ENCODE measurements at places on chromosomes 1 and 21. TPM values are rescaled to one million over a fixed set of nuclear protein-coding genes. Genes with fewer than 3 reads are reported as not detected.

The RAB7B gene
- 0.26 TPM for total RNA-seq

The RGSL1 gene
- not detected for total RNA-seq

The OR2T29 gene
- not detected for total RNA-seq

The LDLRAD2 gene
- total RNA-seq, result 0.48 TPM

The LCE3D gene
- total RNA-seq, result not detected

DNA sequence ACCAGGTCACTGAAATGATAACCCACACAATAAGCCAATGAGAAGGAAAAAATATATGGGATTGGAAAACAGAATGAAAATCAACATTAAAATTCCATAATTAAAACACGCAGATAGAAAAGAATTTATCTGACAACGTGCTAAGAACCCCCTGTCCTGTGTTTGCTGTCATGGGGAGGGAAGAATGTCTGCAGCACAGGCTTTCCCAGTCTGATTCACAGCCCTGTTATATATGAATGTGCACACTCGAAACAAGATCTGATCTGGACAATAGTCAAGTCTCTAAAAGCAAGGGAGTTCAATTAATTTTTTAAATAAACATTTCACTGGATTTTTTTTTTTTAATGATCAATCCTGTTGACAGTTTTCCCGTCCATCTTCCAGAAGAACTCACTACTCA lies 220.0 kb downstream of the RERE start:
- DNase-seq, result no peak

- DNase-seq, result no peak
Measured at GRCh38 chr1:107794571-107794970, 170.4 kb downstream of the VAV3 start.

GRCh38 chr21:41217671-41218385 lies 49.9 kb downstream of the BACE2 start:
- DNase-seq, result no peak

GRCh38 chr1:53381790-53382401 lies 54.0 kb upstream of the LRP8 start:
- DNase-seq, result no peak

- DNase-seq, result no peak
Measured at GRCh38 chr1:201749059-201749690, 79.8 kb upstream of the IPO9 start.

GRCh38 chr1:2279210-2279639 lies 51.1 kb downstream of the SKI start:
- DNase-seq, result peak; percentile 73

GRCh38 chr1:83964153-83964552 lies 34.8 kb downstream of the TTLL7 start:
- DNase-seq, result no peak

- DNase-seq, result no peak
Measured at GRCh38 chr1:190475421-190476141, 2.1 kb downstream of the BRINP3 start.

DNA sequence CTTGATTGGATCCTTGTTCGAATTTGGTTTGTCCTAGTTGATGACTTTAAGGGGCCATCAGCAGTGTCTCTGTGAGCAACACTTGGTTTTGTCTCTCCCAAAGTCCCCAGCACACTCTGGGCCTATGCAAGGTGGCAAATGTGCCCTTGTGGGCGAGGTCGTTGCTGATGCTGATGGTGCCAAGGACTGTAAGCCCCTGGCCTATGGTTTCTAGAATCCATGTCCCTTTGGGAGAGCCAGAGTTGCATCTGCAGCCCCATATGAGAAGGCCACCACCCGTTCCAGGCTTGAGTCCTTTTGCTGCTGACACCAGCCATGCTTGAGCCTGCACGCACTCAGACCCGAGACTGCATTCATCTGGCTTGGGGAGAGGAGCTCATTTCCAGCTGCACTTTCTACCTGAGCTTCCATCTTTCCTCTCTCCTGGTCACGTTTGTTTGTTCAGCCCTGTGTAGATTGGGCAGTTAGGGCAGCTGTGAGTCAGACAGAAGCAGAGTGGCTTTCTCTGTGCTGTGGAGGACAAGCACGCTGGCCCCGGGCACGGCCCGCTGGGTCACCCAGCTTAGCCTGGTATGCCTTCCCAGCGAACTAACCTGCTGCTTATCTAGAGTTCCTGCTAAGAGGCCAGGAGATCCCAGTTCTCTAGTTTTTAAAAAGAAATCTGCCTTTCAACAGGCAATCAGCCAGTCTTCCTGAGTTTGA lies 52.1 kb upstream of the CSF3R start:
- DNase-seq, result no peak

- no peak for DNase-seq
Measured at GRCh38 chr1:116981521-116982037, 20.0 kb upstream of the CD101 start.

DNA sequence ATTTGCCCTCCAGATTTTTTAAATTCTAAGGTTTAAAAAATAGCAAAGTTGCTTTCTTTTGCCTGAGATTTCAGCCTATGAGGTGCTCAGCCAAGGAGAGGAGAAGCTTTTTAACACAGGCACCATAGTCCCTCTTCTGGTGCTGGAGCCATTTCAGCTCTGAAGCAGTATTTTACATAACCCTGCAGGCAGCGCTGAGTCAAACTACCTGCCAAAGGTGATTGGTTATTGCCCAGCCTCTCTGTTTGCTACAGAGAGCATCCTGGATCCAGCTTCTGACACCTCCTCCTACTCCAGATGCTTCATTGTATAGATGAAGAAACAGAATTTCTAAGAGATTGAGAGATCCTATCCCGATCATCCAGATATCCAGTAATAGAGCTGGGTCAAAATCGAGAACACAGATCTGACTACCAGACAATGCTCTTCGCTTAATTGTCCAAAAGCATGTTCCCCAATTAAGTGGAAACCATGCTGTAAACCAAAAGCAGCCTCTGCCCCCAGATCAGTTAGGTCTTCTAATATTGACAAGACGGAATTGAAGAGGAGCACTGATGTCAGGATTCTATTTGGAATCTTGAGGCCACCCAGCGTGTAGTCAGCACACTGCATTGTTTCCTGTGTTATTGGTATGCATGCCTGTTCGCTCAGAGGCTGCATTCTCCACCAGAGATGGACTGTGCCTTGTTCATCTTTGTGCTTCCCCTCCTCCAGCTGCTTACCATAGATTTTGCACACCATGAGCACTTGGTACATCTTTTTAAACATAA lies 22.1 kb downstream of the RGS8 start:
- no peak for DNase-seq

DNA sequence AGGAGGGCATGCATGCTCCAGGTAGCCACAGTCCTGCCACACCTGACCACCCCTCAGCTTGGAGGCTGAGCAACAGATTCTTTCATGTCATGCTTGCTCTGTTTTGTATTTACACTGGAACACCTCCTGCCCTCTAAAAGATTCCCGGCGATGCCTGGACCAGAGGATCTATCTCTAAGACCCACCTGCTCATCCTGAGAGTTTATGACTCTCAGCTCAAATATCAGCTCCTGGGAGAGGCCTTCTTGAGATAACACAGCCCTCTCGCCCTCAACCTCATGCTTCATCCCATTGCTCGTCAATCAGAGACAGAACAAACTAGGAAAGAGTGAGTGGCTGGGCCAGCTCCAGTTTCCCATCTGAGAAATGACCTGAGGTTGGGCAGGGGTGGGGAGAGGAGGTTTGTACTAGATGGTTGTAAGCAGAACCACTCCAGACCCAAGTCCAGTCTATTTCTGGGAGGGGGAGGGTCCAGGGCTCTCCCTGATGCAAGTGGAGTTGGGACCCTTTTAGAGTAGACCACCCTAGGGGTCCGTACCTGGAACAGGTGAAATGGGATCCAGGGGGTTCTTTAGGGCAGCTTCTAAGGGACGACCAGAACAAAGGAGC lies 524.5 kb downstream of the MATN1 start:
- DNase-seq, result no peak

DNA sequence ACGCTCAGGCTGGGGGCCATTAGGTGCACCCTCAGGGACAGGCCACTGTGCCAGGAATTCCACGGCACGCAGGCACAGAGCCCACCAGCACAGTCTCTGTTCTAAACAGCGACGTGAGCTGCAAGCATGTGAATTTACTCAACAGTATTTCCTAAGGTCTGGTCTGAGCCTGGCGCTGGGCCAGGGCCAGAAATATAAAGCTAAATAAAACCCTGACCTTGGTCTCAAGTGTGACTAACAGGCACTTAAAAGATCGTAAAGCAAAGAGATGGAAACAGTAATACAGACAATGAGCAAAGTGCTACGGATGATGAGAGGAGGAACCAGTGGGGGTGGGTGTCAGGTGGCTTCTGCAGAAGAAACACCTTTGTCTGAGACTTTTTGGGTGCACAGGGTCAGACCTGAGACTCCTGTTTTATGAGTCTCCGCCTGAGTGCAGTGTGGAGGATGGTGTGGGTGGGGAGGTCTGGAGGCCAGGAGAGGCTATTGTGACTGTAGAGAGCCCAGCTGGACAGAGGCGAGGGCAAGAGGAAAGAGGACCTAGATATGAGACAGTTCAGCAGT lies 53.4 kb upstream of the EDN2 start:
- peak; percentile 70 for DNase-seq

Measured in uterus (tissue), 4 donors.